Activated CD4-positive, alpha-beta memory T cell treated with anti-CD3 and anti-CD28 coated beads, Interleukin-2, amount 10 ng/mL, durations not matched to agents 7 days and 5 days (primary cell): ENCODE measurements at places on chromosomes 4 and X.

DNA sequence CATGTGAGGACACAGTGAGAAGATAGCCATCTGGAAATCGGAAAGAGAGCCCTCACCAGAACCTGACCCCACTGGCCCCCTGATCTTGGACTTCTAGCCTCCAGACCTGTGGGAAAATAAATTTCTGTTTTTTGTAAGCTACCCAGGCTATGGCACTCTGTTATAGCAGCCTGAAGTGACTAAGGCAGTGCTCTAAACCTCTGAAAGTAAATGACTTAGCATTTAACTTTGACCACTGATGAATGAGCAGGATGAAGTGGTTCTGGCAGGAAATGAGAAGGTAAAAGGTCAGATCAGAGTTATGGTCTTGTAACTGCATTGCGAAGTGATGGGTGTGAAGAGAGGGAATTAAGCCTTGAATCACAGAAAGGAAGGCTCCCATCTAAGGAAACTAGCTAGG lies 17.0 kb downstream of the GPAT3 start:
- no peak for DNase-seq

DNA sequence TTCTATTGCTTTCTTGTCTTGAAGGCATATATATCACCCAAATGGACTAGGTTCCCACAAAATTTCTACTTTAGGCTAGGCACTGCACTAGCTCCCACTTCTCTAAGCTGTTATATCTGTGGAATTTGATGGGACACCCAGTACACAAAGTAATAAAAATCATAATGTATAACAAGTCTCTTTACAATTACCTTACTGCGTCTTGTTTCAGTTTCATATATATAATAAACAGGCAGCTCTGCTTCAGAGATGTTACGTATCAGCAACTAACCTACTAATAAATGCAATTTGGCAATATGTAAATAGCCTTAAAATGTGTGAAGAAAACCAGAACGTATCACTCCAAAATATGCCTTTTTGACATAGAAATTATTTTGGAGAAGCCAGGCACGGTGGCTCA lies 42.0 kb upstream of the UGDH start:
- DNase-seq = no peak

DNA sequence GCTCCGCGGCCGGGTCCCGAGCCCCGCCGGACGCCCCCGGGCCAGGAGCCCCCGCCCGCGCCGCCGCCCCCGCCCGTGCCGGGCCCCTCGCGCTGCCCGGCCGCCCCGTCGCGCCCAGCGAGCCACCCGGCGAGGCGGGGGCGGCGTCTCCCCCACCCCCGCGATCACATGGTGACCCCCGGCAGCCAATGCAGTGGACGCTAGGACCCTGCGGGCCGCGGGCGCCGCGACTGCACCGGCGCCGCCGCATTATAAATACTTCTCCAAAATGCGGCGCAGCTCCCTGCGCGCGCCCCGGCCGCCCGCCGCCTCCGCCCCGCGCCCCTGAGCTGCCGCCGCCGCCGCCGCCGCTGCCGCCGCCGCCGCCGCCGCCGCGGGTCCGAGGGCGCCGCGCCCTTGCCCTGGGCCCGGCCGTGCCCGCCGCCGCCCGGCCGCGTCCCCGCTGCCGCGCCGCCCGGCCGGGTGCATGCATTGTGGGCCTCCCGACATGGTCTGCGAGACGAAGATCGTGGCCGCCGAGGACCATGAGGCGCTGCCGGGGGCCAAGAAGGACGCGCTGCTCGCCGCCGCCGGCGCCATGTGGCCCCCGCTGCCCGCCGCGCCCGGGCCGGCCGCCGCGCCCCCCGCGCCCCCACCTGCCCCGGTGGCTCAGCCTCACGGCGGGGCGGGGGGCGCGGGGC lies at the start of gene NAT8L:
Gene NAT8L (plus strand): TSS at position 282 of the 680 bp plus-strand sequence. CDS start 185 bp downstream, at position 467.
- no peak for DNase-seq

DNA sequence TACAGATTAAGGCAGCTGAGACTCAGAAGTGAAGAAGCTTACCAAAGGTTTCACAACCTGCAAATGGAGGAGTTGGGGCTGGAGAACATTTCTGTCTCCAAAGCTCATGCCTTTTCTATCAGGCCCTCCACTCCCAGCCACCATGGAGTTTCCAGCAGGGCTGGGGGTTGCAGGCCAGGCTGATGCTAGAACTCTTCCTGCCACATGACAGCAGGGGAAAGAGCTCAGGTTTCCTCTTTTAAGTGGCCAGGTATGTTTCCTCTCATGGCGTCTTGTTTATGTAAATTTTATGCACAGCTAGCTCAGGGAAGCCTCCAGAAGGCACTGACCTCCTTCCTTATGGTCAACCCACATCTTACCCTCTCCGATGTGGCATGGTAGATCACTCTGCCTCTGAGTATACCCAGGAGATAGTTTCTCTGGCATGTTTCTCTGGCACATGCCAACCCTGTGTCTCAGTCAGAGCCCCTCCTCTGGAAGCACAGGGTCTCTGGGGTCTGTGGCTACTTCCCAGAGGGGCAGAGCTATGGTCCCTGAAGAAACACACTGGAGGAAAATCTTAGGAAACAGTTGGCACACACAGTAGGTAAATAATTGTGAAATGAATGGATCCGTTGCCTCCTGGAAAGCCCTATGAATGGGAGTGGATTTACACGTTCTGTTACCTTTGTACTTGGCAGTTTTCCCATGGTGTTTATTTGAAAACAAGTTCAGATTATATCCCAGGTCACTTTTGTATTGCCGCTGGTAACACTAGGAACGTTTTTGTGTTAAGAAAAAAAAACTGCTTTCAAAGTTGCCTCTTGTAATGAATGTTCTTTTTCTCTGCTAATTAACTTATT lies 28.9 kb downstream of the PDK3 start:
- no peak for DNase-seq

DNA sequence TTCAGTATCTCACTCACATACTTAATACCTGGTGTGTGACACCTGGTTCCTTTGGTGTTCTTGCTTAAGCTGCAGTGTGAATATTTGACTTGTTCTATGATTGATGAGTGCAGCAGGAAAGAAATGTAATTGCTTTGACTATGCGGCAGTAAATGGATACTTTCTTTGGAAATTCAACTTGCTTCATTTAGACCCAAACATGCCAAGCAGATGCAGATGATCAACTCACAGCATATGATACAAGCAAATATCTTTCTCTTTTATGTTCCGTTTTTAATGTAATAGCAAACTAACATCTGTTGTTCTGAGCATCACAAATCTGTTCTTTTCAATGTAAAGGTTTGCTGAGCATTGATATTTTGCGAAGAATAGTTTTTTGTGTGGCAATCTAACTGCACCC lies 549.5 kb downstream of the C4orf33 start:
- no peak for DNase-seq

DNA sequence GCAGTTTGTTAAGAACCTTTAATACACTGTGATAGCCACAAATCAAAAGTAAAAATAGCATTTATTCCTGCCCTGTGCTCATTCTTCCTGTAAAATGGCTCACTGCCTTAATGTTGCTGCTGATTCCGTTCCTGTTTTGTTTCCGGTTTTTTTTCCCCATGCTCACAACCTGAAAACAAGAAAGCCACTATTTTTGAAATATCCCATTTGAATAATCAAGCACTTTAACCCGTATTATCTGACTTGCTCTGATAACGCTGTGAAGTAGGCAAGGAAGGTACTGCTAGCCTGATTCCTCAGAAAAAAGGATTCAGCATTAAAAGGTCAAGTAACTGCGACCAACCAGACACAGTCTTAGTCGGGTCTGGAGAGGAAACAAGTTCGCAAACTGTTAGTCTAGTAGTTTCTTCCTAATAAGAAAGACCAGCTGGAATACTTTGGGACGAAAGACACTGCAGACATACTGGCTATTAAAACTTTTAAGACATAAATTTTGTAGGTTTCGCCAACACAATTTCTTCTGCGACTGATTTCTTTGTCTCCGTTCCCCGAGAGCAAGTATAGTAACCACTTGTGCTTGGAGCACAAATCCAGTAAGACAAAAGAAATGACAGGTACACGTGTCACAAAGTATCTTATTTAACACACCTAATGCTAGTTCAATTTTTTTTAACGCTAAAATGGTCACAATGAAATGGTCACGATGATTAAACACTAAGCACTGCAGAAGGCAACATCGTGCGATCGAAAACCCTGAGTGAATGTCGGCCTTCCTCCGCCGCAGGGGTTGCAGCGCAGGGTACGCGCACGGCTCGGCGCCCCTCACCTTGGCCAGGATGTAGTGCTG lies 802 bp downstream of the COX18 start:
- no peak for DNase-seq

DNA sequence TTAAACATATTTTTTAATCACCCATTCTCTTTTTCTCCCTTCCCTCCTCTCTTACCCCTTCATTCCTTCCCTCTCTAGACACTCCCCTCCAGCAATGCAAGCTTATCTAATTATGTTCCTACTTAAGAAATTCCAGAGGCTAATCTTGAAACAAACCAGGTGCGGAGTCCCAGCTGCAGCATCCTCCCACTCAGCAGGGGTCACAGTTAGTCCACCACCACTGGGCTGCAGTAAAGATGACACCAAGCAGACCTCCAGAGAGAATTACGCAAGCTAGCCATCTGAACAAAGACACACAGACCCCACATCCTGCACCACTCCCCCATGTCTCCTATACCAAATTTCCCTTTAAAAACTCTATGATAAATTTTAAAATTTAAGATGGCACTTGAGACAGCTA lies 13.9 kb upstream of the SEC24B start:
- DNase-seq = no peak

- no peak for DNase-seq
Observed at GRCh38 chrX:9249051-9249846, 215.3 kb upstream of the FAM9B start.

GRCh38 chrX:138745196-138745595 lies 33.7 kb upstream of the FGF13 start:
- DNase-seq = no peak

GRCh38 chrX:71095555-71095980 lies at the start of gene FOXO4:
FOXO4 (plus strand) TSS chrX:71095851; CDS start chrX:71096529, 678 bp downstream.
- DNase-seq = peak; percentile 90

DNA sequence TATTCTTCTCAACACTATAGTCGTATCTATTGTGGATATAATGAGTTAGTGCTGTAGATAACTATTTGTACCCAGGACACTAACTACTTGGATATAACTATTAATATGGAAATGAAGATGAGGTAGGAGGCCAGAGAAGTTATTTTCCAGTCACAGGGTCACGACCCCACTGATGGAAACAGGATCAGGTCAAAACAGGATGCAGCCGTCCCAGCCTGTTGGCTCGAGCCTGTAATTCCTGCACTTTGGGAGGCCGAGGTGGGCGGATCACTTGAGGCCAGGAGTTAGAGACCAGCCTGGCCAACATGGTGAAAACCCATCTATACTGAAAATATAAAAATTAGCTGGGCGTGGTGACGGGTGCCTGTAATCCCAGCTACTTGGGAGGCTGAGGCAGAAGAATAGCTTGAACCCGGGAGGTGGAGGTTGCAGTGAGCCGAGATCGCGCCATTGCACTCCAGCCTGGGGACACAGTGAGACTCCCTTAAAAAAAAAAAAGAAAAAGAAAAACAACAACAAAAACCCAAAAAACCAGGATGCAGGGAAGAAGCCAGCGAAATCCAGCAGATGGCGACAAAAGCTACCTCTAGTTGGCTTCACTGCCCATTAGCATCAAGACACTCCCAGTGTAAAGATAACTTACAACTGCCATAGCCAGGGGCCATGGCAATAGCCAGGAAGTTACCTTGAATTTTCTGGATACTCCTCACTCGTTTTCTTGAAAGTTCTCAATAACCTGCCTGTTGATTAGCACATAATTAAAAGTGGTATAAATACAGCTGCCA lies 37.9 kb upstream of the NKAP start:
- DNase-seq = peak; percentile 26

DNA sequence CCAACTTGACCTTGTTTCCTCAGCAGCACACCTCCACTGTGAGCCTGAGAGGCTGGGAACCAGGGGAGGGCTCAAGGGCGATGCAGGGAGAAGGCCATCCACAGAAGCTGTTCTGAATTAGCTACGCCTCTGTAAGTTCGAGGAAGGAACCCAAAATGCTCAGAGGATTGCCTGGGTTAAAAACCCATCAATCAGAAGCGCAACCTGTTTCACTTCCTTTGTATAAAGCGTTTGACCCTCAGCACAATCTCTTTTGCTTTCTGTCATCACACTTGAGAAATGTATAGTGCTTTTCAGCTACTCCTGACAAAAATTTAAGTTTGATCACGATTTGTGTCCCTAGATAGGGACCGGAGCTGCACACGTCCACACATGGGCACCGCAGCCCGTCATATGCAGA lies 48.0 kb upstream of the MAP3K15 start:
- DNase-seq = no peak

- no peak for DNase-seq
Observed at GRCh38 chr4:169231647-169232262, 39.0 kb downstream of the SH3RF1 start.

DNA sequence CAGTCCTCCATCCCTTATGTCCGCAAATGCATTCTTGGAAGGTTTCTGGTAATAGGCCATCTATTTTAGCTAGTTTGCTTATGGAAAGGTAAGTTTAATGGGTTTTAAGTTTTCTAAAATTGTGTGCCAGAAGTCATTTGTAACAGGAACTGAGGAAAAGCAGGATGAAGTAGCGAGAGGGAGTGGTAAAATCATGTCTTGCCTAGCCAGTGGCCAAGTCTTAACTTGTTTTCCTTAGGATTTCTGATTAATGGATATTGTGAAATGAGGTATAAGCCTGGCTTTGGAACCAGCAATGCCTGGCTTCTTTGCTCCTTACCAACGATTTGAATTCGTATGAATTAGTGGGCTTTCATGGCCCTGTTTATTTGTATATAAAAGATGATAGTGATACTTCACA lies 7.3 kb downstream of the SEC24B start:
- no peak for DNase-seq

DNA sequence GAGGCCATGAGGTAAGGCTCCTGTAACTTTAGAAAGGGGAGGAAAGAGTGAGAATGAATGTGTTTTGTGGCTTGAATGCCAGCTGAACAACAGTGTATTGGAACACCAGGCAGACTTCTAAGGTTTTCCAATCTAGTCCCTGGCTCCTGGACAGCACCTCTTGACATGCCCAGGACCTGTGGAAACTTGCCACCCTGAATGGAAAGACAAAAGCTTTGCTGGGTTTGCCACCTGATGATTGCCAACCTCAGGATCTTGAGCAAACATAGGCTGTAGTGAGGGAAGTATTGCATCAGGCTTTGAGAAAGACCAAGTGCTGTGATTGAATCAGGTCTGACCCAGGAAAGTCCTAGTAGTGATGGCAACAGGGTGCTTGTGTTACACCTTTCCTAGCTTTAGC lies 1393.1 kb upstream of the DIAPH2 start:
- DNase-seq = no peak

DNA sequence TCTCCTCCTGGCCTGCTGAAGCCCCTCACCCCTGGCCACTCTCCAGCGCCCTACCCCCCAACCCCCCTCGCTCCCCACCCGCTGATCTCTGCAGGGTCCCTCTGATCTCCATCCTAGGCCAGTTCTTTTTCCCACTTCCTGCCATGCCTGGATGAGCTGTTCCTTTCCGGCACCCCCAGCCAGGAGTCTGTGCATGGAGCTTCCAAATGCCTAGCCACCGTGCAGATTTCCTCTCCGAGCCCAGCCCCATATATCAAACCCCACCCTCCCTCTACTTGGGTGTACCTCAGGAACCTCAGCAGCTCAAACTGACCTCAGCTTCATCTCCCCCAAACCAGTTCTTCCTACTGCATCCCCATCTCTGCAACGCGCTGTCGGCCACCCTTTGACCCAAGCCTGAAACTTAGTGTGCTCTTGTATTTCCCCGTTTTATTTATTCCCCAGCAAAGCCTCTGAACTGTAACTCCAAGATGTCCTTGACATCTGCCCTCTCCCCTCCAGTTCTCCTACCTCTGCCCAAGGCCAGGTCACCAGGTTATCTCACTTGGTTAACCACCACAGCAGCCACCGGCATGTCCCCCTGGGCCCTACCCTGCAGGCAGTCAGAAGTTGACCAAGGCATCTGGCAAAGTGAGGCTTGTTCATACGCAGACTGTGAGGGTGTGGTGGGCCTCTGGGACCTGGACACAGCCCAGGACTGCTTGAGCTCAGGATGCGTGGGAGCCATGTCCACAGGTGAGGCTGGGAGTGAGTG lies 194.9 kb upstream of the PSAPL1 start:
- DNase-seq = no peak
